Stimulated activated CD4-positive, alpha-beta T cell treated with anti-CD3 and anti-CD28 coated beads, Interleukin-2, amount 100 ng/mL, for 4 hours (primary cell): ENCODE measurements at places on chromosomes 5 and 9.

GRCh38 chr5:61295365-61295764 lies 36.7 kb upstream of the ZSWIM6 start:
- no peak for DNase-seq

- DNase-seq: no peak
These were observed 59.2 kb upstream of the PHF24 start for GRCh38 chr9:34898846-34899245.

GRCh38 chr9:101487443-101487840 lies 46.2 kb upstream of the RNF20 start:
- DNase-seq: no peak

- no peak for DNase-seq
These were observed 16.3 kb upstream of the MROH2B start for GRCh38 chr5:41087461-41087860.
